DMS79 treated with DMSO at 0.1 percent for 48 hours (cell line): ENCODE measurements at places on chromosomes 2 and 18.

- DNase-seq, result no peak
Observed at GRCh38 chr2:144666032-144666431, 146.1 kb upstream of the ZEB2 start.

GRCh38 chr2:155382776-155383175 is 684.3 kb downstream of the KCNJ3 start:
- no peak for DNase-seq

DNA sequence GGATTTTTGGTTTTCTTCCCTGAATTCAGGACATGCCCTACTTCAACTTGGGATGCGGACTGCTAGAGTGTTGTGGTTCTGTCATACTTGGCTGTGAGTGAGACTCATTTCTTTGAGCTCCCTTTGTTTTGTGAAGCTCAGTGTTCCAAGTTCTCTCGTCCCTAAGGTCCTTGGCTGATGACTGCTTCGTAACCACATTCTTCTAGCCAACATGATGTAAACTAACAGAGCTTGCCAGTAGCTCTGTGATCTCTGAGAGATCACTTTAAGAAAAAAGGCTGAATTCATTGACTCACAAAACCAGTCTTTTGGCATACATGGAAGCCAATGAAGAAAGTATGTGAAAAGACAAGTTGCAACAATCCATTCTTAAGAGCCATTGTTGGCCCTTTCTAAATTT is 96.9 kb upstream of the MSTN start:
- DNase-seq, result no peak

DNA sequence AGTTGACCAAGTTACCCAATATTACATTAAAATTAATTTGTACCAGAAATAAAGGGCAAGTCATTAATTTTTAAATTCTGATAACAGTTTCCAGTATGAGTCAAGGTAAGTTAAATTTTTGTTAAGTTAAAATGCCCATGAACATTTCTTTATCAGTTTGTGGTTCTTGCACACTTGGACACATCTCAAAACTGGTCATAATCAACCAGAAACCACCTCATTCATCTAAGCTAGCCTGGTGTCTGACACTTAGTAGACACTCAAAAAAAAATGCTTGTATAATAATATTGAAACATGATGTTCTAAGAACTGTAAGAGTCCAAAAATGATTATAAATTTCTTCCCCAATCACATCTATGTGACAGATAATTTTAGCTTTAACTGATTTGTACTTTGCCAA is 62.4 kb downstream of the SATB2 start:
- DNase-seq, result no peak

- DNase-seq, result no peak
Observed at GRCh38 chr18:45962866-45963265, 4.3 kb downstream of the EPG5 start.

- no peak for DNase-seq
Observed at GRCh38 chr2:241535871-241536655, 22.5 kb upstream of the BOK start.

GRCh38 chr2:75162897-75163296 is 36.4 kb downstream of the TACR1 start:
- DNase-seq, result no peak

- DNase-seq, result no peak
Observed at GRCh38 chr2:183185534-183185933, 61.3 kb downstream of the NUP35 start.

- DNase-seq, result no peak
Observed at GRCh38 chr18:55243255-55243654, 284.0 kb upstream of the CCDC68 start.

DNA sequence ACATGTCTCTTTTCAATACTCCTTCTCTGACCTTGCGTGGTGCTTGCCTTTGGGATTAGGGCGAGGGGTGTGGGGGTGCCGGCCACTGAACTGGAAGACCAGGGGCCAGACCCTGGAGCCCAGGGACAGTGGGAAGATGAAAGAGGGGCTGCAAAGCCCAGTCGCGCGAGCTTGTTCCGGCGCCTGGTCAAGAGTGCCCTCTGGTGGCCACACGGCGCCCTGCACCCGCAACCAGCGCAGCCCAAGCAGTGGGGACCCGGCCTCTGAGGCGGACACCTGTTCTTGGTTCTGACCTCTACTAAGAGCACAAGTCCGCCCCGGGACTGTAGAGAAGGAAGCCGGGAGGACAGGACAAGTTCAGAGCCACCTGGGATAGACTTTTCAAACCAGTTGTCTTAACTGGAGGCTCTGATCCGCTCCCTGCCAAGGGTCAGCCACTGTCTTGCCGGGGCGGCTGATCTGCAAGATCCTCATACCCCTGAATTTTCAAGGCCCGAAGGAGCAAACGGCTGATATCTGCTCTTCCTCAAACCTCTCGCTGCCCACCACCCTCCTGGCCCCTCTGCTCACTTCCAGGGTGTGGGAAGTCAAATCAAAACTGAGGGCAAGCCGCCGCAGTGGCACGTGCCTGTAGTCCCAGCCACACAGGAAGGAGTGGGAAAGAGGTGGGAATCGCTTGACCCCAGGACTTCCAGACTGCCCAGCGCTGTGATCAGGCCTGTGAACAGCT is 14.9 kb upstream of the MSH6 start:
- DNase-seq, result peak; percentile 50

GRCh38 chr18:7921938-7922587 is 354.9 kb downstream of the PTPRM start:
- DNase-seq, result no peak

- DNase-seq, result no peak
Observed at GRCh38 chr2:142796588-142796987, 80.9 kb upstream of the KYNU start.

- DNase-seq, result no peak
Observed at GRCh38 chr2:150475479-150476250, 11.8 kb downstream of the RND3 start.

DNA sequence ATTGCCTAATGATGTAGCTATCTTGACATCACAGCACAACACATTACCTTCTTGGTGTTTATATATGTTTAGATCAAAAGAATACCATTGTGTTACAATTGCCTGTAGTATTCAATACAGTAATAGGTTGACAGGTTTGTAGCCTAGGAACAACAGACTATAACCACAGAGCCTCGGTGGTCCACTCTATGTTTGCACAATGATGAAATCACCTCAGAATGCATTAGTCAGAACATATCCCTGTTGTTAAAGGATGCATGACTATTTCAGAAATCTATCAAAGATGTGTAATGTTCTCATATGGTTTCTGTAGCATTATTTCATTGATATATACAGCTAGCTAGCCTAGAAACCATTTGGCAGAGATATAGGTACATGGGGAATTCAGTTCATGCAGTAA is 8.9 kb downstream of the METTL5 start:
- no peak for DNase-seq

DNA sequence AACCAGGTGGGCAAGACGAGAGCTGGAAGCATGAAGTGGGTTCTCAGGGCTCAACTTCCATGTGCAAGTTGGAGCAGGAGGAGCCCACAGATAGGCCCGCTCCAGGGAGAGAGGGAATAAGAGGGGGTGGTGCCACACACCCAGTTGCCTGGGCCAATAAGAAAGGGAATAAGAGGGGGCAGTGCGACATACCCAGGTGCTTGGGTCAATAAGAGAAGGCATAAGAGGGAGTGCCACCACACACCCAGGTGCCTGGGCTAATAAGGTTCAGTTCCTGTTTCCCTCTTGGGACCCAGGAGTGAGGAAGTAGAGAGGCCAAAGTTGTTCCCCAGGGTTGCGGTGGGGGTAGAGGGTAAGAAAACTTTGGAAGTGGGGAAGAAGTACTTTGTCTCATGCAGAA is 127.5 kb downstream of the LAMA3 start:
- DNase-seq, result no peak

DNA sequence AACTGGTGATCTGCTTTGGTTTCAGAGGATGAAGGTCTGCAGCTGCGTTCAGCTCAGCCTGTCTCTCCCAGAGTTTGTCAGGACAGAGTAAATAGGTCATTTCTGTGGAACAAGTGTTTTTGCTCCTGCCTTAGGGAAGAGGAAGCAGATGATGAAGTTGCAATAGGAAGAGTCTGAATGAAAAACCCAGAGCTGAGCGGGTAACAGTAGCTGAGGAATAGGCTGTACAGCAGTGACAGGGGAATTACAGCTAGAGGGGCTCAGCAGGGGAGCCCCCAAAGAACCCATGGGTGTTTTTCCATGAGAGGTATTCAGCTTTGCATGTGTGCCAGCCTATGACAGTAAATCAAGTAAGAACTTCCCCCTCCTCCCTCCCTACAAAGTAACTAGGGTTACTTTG is 10.3 kb upstream of the CYBRD1 start:
- no peak for DNase-seq

- no peak for DNase-seq
Observed at GRCh38 chr2:228126401-228126800, 55.1 kb downstream of the SPHKAP start.
